ENCODE measurements at places on chromosomes 1 and 21.

GRCh38 chr21:32710987-32711386 is 16.8 kb downstream of the SYNJ1 start:
- DNase-seq = no peak

DNA sequence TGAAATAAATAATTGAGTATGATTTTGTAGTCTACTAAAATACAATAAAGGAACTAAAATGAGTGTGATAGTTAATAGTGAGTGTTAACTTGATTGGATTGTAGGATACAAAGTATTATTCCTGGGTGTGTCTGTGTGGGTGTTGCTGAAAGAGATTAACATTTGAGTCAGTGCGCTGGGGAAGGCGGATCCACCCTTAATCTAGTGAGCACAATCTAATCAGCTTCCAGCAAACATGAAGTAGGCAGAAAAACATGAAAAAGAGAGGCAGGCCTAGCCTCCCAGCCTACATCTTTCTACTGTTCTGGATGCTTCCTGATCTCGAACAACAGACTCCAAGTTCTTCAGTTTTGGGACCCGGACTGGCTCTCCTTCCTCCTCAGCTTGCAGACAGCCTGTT is 1716.6 kb downstream of the MRPL39 start:
- no peak for DNase-seq

DNA sequence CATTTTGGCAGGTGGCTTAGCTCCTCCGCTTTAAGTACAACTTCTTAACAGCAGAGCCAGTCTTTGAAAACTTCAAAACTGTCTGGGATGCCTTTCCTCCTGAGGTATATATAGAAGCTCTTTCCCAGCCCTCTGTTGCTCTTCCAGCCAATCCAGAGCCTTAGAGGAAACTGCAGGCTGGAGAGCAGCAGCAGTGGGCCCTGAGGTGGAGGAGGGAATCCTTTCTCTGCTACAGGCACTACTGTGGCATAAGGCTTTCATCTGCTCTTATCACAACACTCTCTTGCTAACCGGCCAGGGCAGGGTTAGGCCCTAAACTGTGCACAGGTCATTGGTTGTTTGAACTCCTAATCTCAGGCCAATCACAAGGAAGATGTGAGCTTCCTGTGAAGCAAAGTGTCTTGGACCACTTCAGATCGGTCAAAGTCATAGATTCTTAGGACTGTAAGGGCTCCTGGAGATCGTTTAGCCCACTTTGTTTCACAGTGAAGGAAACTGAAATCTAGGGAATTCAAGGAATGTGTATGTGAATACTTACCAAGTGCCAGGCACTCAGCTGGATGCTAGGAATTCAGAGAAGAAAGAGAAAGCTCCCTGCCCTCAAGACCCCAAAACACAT is at the start of gene RGS5:
RGS5 (minus strand) TSS at position 84 of the 619 bp plus-strand sequence; CDS start at position 3, 81 bp downstream.
- no peak for DNase-seq

GRCh38 chr1:34900775-34901502 is 28.5 kb downstream of the DLGAP3 start:
- DNase-seq = no peak

DNA sequence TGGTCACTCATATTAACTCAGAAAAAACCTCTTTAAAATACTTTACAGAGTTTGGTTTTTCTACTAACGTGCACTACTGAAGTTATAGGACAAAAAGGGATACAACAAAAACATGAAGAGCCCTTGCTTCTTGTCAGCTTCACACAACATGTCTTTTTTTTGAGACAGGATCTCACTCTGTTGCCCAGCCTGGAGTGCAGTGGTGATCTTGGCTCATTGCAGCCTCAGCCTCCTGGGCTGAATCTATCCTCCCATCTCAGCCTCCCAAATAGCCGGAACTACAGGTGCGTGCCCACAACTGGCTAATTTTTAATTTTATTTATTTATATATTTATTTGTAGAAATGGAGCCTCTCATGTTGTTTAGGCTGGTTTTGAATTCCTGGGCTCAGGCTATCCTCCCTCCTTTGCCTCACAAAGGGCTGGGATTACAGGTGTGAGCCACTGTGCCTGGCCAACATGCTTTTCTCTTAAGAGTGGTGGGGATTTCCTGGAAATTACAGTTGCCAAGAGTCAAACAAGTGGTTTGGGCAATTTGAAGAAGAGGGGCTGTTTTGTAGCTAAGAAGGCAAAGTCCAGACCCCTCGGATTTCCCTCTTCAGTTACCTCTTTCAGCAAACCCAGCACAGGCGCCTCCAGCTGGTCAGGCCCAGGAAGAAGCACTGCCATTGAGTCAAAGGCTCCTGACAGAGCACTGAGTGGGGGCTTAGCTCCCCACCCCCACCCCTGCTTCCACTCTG is 6.4 kb upstream of the SMPDL3B start:
- no peak for DNase-seq

GRCh38 chr21:36125512-36126207 is 9.2 kb upstream of the CBR3 start:
- peak; percentile 64 for DNase-seq

DNA sequence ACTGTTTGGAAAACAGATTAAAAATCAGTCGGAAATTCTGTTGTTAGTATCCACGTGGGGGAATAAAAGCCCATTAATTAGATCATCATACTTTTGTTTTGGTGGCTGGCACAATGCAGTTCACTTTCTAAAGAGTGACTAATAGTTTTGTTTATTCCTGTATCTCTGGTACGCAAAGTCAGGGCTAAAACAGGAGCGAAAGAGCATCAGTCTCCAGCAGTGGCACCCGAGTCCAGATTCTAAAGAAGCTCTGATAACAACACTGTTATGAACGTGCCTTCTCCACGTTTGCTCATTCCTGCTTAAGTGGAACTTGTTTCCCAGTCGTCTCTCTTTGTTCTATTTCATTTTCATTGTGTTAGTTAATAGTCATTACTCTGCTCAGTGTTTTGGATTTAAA is 69.6 kb downstream of the HSPA13 start:
- DNase-seq = no peak

- no peak for DNase-seq
Observed at GRCh38 chr21:35222541-35222941, 173.4 kb upstream of the RUNX1 start.

DNA sequence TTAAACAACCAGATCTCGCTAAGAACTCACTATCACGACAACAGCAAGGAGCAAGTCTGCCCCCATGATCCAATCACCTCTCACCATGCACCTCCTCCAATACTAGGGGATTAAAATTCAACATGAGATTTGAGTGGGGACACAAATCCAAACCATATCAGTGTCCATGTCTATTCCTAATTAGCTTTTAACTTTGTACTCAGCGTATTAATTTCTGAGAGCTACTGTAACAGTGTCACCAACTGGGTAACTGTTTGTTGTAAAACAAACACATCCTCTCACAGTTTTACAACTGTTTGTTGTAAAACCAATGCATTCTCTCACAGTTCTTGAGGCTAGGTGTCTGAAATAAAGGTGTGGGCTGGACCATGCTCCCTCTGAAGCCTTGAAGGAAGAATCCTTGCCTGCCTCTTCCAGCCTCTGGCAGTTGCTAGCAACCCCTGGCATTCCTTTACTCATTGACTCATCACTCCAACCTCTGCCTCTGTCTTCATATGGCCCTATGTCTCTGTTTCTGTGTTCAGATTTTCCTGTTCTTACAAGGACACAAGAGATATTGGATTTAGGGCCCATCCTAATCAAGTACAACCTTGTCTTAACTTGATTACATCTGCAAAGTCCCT is 121.2 kb downstream of the LTN1 start:
- DNase-seq = no peak

GRCh38 chr1:171717062-171717718 is 24.7 kb downstream of the VAMP4 start:
- no peak for DNase-seq

- DNase-seq = peak; percentile 82
Observed at GRCh38 chr1:58874757-58875755, 91.2 kb upstream of the JUN start.

DNA sequence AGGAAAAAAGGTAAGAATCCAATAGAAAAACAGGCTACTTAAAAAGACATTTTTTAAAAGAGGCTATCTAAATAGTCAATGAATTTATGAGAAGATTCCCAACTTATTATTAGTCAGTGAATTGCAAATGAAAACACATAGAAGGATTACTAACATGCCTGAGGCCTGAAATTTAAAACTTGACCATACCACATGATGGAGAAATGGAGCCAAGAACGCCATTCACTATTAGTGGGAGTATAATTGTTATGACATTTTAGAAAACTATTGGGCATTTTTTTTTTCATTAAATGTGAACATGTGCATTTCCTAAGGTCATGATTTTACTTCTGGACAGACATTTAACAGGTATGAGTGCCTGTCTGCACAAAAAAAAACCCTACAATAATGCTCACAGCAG is 24.8 kb upstream of the OR2B11 start:
- no peak for DNase-seq

- no peak for DNase-seq
Observed at GRCh38 chr1:210777914-210778313, 356.0 kb downstream of the KCNH1 start.

- DNase-seq = no peak
Observed at GRCh38 chr1:178361847-178362246, 134.9 kb downstream of the CLEC20A start.

- DNase-seq = no peak
Observed at GRCh38 chr1:7584643-7585042, 186.5 kb upstream of the VAMP3 start.

GRCh38 chr1:200314085-200314750 is 95.6 kb downstream of the ZNF281 start:
- no peak for DNase-seq

GRCh38 chr1:155396874-155397476 is 76.3 kb downstream of the RUSC1 start:
- DNase-seq = no peak

DNA sequence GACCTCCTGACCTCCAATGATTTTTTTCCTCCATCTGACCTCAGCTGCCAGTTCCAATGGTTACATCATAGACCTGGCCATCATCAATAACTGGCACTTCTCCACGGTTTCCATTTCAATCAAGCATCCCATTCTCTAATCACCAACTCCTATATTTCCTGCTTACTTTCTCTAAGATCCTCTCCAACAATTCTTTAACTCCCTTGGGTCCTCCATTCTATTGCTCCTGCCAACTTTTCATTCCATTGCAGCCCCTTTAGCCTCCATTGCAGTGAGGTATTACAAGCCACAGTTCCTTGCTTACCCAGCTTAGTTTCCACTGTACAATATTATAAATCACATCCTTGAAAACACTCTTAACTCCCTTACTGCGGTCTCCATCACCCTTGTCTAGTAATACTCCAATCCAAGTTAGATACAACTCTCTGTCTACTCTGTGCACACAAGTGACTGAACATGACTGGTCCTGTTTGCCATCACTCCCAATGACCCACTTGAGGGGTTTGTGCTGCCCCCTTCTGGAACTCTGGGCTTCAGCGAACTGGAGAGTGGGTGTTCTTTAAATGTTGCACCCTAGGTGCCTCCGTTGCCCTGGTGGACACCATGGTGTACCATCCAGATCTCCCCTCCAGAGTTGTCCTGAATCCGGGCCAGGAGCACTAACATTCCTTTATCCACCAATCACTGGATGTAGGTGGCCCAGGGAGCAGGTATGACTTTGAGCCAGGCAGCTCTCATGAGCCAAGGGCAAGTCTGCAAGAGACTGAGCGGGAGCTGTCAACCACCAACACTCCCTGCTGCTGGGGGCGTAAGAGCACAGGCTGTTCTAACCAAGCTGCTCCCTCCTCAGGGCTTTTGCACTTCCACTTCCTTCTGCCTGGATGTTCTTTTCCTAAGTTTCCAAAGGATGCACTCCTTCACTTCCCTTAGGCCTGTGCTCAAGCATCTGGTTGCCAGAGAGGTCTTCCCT is 3.7 kb upstream of the FNDC7 start:
- DNase-seq = no peak

DNA sequence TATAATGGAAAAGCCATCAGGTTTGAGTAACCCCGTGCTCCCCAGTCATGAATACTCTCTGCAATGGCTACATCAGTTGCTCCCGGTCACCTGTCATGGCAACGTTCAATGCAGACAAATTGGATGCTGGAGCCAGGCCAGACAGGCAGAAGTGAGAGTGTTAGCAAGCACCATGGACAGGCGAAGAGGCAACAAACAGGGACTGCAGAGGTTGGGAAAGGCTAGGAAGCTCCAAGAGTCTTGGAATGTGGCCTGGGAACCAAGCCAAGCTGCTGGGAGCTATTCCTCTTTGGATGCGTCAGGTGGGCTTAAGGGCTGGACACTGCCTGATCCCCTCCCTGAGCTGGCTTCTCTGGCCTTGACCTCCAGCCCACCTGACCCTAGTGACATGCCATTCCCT is 102.9 kb downstream of the ACTL8 start:
- DNase-seq = no peak

- DNase-seq = no peak
Observed at GRCh38 chr1:14055442-14056223, 355.6 kb downstream of the PRDM2 start.

- no peak for DNase-seq
Observed at GRCh38 chr1:248786156-248786555, 30.6 kb upstream of the LYPD8 start.

DNA sequence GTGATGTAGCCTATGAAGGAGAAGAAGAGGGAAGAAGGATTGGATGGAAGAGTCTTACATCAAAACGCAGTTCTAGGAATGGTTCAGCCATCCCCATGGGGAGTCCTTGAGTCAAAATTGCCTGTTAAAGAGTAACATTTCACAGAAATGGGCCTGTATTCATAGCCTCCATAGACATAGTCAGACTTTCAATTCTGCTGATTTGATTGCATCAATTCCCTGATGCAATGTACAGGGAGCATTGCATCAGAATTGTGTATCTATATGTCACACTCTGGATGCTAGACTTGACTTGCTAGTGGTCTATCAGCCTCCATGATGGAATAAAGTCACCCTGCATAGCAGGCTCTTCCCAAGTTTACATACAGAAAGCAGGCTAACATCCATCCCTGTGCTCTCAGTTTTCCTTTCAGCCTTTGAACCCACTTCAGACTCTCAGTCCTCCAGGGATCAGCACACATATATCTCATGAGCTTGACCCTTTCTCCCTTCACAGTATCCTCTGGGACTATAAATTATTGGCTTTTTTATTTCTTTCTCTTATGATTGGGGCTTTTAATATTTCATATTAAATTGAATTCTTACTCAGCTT is 1111.7 kb upstream of the B3GALT2 start:
- DNase-seq = no peak

DNA sequence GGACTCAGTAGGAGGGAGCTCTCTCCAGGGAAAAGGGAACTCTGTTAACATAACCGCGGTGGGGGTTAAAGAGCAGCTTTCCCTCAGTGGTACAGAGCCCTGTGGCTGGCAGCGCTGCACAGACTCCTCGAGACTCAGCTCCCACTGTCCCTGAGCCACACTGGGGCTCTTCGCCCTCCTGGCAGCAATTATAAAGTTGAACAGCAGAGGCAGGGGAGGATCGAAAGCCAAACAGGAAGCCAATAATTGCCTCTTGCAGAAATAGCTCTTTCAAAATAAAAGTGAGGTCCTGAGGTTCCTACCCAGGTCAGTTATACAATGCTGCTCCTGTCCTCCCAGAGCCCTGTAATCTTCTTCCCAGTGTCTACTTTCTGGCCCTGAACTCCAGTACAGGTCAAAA is 77.0 kb downstream of the FAM78B start:
- no peak for DNase-seq

GRCh38 chr21:42521384-42521783 is 7.7 kb downstream of the SLC37A1 start:
- no peak for DNase-seq

Measured in brain (organoid and tissue), 16 donors.